H1 (cell line): ENCODE measurements at places on chromosomes 13 and 19.

- DNase-seq: no peak
Observed at GRCh38 chr19:1355568-1356507, 27.9 kb upstream of the NDUFS7 start.

DNA sequence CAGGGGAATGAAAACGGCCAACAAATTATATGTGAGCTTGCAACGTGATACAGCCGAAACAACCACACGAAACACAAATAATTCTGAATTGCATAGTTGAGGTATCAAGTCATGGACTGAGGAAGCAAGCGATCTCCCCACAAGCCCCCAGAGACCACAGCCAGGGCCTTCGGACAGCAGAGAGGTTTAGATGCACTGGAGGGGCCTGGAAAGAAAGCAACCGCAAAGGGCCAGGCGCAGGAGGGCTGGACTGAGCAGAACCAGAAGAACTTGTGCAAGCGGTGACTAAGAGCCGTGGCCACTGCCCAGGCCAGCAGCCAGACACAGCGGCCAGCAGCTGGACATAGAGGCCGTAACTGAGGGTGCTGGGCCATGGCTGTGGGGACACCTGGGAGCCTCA lies 131.4 kb downstream of the TNFRSF19 start:
- DNase-seq: no peak

GRCh38 chr13:112580211-112580610 lies 7.7 kb downstream of the TUBGCP3 start:
- no peak for DNase-seq

GRCh38 chr19:55623561-55623960 lies 805 bp downstream of the ZNF784 start:
- no peak for DNase-seq
